ENCODE measurements at places on chromosomes 11 and 22.

DNA sequence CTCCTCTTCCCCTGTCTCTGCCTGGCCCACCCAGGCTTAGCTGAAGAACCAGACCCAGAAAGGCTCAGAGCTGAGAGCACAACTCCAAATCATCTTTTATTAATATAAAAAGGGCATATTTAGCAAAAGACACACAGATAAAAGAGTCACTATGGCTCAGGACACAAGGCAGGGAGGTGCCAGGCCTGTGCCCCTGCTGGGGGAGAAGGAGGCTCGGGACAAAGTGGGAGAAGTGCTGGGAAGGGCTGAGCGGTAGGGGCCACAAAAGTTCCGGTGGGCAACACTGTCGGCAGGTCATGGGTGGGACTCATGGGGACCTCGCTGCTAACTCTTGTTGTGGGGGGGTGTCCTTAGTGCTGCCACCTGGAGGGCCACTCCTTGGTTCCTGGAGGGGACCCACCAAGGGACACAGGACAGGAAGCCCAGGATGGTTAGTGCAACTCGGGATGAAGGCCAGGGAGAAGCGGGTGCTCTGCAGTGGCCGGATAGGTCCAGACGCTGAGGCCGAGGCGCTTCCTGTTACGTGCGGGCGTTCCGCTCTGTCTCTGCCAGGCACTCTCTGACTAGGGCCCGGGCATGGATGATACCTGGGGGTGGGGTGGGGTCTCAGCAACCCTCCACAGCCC is 1.4 kb upstream of the PITPNM1 start:
- no peak for DNase-seq

DNA sequence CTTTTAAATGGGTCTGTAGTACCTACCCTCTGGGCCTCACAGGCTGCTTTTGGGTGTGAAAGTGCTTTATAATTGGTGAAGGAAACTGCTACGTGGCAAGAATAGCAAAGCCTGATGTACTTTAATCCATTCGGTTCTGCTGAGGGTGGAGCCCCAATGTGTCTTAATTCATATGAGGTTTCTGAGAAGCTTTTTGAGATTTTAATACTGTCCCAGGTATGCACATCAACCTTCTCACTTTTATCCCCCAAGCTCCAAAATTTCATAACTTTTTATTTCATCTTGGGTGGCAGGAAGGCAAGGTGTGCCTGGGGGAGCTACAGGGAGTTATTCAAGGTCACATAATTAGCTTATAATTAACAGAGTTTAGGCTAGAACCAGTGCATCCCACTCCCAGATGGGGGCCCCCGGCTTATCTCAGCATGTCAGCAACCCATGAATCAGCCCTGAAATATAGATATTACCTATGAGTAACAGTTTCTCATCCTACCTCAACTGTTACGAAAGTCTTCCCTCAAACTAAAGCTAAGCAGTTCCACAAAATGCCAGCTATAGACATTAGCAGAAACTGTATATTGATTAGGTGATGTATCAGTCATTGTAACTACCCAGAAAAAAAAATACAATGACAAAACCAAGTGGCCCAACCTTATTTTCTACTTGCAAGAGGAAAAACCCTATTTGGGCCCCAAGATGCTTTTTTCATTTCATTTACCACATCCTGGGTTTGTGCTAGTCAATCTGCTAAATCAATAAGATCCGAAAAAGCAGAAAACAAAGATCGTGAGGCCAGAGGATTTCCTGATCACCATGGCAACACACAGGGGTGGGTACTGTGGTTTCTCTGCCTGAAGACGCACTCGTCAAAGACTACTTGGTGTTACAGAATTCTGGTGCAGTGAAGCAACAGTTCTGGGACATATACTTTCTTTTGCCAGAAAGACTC is 26.7 kb downstream of the CD44 start:
- DNase-seq: no peak

DNA sequence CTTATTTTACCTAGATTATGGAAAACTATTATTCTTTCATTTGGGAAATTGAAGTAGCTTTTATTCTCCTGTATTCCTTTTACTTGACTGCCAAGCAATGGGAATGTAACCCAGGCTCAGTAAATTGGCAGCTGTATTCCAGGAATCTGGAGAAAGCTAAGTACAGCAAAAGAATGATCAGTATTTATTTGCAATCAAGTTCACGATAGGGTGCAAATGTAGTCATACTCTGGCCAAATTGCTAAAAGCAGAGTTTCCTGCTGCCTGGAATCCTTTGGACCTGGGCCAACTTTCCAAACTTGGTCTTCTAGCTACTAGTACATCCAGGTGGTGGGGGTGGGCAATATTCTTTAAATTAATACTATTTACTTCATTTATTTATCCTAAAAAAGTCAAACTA is 286.0 kb upstream of the CTSC start:
- no peak for DNase-seq

GRCh38 chr22:40525250-40525884 is 111.2 kb downstream of the MRTFA start:
- peak; percentile 52 for DNase-seq

DNA sequence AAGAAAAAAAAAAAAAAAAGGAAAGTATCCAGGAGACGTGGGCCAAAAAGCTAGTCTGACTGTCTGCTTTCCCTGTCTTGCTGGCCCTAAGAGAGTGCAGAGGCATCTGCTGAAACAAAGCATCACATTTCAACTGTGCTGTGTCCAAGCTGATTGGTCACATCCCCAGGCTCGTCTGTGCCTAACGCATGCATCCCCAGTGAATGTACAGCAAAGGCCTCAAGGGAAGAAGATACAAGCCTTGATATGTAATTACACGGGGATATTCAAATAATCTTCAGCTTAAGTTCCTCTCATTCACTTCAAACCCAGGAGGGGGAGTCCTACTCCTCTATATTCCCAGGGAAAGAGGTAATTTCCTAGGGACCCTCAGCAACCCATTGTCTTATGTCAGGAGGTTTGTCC is 5.4 kb upstream of the SORL1 start:
- DNase-seq: no peak

GRCh38 chr11:114319716-114320328 is 23.6 kb downstream of the NNMT start:
- DNase-seq: no peak

DNA sequence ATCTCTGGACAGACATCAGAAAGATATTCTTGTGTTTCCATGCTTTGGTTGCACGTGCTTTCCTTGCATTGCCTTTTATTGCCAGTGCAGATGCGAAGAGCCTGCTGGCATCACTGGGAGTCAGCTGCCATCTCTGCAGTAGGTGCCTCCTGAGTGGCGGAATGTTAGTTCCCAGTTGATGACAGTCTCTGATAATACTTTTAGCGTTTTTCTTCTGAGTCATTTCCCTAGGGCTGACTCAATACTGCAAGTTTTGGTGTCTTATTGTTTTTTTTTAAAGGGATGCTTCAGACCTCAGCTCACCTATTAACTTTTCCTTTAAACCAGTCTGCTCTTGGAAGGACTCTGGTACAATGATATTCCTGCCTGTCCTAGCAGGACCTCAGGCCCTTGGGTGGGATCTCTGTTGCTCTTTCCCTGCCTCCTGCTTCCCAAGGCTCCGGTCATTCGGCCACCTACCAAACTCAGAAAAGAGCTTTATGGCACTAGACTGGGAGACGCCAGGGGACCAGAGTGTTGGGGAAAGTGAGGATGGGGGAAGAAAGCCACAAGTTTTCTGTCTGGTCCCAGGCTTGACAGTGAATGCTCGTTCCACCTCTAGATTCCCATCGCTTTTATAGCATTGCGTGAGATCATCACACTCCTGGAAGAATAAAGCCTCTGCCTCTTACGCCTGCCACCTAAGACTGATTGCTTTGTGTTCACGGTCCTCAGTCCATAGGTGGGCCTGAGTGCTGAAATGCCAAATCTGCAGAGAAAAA is 308.7 kb downstream of the DDX10 start:
- peak; percentile 89 for DNase-seq

GRCh38 chr11:59463190-59463641 is 6.5 kb downstream of the OR4D6 start:
- peak; percentile 51 for DNase-seq

DNA sequence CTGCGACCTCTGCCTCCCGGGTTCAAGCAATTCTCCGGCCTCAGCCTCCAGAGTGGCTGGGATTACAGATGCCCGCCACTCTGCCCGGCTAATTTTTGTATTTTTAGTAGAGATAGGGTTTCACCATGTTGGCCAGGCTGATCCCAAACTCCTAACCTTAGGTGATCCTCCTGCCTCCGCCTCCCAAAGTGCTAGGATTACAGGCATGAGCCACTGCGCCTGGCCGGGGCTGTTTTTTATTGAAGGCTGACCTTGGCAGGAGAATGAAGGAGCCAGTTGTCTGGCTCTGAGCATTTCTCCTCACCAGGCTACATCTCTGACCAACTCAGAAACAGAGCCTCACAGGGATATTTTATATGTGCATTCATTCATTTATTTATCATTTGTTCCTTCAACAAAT is 2.3 kb downstream of the KIAA1671 start:
- no peak for DNase-seq

- DNase-seq: no peak
Observed at GRCh38 chr11:7487360-7487759, 2.1 kb downstream of the OLFML1 start.

GRCh38 chr22:36360871-36361383 is 26.8 kb downstream of the MYH9 start:
- DNase-seq: no peak

- no peak for DNase-seq
Observed at GRCh38 chr22:27062910-27063309, 405.5 kb downstream of the MIAT start.

DNA sequence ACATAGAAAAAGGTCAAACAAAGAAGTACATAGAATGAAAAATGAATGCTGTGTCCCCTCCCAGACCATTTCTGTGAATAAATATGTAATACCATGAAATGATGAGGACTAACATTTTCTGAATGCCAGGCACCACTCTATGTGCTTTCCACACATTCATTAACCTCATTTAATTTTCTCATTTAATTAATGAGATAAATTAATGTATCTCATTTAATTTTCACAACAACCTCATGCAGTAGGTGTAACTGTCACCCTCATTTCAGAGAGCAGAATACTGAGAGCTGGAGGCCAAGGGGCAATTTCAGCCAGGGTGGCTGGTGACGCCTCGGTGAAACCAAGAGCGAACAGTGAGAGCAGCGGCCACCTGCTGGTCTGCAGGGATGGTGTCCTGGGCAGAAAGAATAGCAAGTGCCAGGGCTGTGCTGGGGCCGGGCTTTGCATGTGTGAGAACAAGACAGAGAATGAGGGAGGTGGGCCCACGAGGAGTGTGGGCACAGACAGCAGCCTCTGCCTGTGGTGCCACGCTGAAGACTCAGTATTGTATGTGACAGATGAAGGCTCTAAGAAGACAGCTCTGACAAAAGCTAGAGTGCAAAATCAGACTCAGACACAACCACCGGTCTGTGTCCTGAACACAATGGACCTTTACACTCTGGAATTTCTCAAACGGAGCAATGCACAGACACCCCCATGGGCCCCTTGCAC is 1.8 kb upstream of the SERPIND1 start:
- DNase-seq: no peak

GRCh38 chr11:40393511-40393910 is 1065.9 kb downstream of the LRRC4C start:
- DNase-seq: no peak

DNA sequence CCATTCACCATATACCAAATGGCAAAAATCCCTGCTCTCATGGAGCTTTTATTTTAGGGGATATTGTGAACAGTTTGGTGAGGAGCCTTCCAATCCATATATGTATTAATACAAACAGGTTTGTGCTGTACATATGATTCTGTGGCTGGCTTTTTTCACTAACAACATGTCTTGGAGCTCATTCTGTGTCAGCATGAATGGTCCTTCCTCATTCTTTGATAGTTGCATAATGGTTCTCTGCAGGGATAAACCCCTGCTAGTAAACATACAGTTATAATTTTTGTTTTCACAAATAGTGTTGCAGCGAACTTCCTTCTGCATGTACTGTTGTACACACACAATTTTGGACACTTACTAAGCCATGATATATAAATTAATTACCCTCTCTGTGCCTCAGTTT is 8.3 kb downstream of the PRR5L start:
- no peak for DNase-seq

GRCh38 chr22:26409719-26410335 is 19.2 kb upstream of the ASPHD2 start:
- DNase-seq: no peak

DNA sequence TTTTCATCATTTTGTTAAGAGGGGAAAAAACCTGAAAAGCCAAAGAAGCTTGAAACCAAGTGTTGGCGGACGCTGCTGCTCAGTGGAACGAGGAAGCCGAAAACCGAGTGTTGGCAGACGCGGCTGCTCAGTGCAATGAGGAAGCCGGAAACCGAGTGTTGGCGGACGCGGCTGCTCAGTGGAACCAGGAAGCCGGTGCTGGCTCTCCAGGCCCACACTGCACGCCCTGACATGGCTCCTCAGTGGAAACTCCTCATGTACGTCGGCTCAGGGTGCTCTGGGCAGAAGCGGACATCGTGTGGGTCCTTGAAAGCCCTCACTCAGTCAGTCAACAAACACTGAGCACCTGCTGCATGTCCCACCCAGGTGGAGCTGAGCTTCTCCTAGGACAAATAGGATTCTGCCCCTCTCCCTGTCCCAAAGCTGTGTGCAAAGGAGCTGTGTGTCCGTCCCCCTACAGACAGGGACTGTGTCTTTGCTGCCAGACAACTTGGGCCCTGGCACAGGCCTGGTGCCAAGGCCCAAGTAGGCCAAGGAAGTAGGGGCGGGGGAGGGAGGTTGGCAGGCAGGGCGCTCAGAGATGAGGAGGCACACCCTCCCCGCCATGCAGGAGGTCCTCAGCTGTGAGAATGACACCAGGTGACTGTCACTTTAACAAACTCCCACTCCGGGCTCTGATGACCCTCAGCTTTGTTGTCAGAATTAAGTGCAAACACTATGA is 37.3 kb downstream of the PHF21B start:
- DNase-seq: no peak

DNA sequence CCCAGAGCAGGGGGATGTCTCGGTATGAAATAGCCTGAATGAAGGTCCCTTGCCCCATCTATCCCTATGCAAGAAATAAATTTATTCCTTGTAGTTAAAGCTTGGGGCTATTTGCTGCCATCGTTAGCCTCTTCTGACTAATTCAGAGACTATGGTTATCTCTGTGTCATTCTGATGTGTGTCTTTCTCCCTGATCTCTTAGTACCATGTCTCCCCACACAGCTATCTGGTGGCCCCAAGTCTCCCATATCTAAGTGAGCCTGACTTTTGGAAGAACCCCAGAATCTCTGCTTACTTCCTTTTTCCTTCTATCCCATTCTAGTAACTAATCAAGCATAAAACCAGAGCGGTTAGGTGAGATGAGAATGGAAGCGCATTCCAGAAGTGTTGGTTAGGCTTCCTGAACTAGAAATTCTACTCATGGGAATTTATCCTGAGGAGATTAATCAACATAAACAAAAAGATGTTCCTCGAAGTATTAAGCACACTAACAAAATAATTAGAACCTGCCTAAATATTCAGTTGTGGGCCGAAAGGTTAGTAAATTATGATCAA is 71.4 kb upstream of the BMAL1 start:
- DNase-seq: no peak

Measured in RKO (cell line).